ENCODE measurements at places on chromosomes 7 and 10.
A peak's percentile ranks its signal among the peaks of the same experiment; 100 is the strongest.

GRCh38 chr10:106384496-106384895 lies 780.0 kb downstream of the SORCS1 start:
- no peak for DNase-seq

DNA sequence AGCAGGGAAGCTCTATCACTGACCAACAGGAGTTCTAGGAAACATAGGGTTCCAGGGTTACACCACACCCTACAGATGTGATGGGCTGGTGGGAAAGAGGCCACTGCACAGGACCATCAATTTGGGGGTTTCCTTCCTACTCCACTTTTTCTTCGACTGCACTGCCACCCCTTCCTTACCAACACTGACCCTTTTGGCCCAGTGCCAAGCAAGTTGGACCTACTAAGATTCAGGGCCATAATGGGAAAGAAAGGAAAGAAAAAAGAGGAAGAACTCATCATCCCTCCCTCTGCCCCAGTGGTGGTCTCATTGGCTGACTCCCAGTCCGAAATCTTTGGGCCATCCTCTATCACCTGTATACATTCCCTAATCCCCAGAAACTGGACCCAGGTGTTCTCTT lies 6.1 kb upstream of the PLEKHS1 start:
- DNase-seq: no peak

- DNase-seq: no peak
Observed at GRCh38 chr7:282621-283020, 7.3 kb upstream of the FOXL3 start.

DNA sequence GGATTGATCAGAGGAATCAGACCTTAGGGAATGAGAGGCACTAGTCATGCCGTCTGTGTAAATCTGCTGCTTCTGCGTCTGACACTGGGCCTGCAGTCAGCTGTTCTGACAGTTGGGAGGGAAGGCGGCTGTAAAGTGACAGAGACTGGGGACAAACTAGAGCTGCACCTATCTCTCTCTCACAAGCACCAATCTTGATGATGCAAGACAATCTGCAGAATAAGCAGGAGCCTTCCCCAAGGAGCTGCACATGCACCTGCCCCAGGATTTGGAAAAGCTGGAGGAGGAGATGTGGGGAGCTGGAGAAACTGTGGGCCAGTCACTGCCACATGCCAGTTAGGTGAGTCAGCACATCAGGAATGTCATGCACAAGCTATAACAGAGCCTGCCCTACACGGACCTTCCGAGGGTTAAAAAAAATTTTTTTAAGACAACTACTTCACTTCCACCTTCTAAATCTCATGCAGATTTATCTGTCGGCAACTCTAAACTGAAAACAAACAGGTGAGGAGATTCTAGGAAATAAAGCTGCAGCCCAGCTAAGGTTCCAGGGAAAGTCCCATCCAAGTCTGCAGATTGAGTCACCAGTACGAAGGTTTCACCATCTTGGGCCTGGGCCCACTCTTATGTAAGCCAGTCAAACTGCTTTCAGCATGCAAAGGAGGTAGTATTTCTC lies 39.2 kb downstream of the ENO4 start:
- peak; percentile 86 for DNase-seq

GRCh38 chr7:27191833-27192545 lies 7.0 kb upstream of the HOXA11 start:
- no peak for DNase-seq

DNA sequence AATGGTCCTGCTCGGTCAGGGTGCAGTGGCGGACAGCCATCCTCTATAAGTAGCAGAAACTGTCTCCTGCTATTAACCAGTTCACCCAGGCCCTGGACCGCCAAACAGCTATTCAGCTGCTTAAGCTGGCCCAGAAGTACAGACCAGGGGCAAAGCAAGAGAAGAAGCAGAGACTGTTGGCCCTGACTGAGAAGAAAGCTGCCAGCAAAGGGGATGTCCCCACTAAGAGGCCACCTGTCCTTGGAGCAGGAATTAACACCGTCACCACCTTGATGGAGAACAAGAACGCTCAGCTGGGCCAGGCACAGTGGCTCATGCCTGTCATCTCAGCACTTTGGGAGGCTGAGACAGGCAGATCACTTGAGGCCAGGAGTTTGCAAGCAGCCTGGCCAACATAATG lies 5.6 kb upstream of the NSUN5 start:
- DNase-seq: no peak

- no peak for DNase-seq
Observed at GRCh38 chr7:130932667-130933432, 198.8 kb upstream of the KLF14 start.

GRCh38 chr10:16258291-16259040 lies 178.3 kb upstream of the PTER start:
- DNase-seq: no peak

GRCh38 chr7:81618396-81619014 lies 151.3 kb downstream of the HGF start:
- peak; percentile 64 for DNase-seq

- no peak for DNase-seq
Observed at GRCh38 chr7:11758627-11759111, 73.3 kb downstream of the THSD7A start.

DNA sequence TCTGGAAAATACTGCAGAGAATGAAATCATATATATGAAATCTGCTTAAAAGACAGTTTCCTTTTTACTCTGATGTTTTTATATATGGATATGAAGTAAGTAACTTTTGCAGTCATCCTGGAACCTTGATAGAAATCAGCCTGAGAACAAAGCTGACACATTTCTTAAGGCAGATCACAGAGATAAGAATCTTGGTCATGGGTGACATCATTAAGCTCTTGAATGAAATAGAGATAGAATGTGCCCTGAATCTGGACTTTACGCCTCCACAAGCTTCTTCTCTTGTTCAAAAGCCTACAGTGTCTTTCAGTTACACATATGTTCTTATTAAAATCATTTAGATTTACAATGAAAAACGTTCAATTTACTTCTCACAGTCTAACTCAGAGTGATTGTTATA lies 319.1 kb upstream of the CNTNAP2 start:
- DNase-seq: no peak

- no peak for DNase-seq
Observed at GRCh38 chr7:15836041-15836440, 149.6 kb upstream of the MEOX2 start.

DNA sequence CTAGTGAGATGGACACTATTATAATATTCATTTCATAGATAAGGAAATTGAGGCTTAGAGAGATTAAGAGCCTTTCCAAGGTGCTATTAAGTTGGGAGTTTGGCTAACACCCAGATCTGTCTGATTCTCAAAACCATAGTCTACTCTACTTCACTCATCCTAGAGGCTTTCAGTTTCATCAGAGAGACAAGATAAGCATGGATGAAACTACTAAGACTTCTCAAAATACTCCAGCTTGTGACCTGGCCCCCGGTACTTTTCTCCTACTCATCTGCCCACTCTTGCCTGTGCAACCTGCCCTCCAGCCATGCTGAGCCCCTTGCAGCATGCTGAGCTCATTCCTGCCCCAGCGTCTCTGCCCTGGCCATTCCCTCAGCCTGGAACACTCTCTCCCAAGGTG lies 12.2 kb upstream of the SLC35B4 start:
- DNase-seq: no peak

GRCh38 chr7:149067869-149068268 lies 22.6 kb downstream of the ZNF786 start:
- DNase-seq: no peak

- no peak for DNase-seq
Observed at GRCh38 chr7:108308903-108309302, 147.3 kb downstream of the NRCAM start.

DNA sequence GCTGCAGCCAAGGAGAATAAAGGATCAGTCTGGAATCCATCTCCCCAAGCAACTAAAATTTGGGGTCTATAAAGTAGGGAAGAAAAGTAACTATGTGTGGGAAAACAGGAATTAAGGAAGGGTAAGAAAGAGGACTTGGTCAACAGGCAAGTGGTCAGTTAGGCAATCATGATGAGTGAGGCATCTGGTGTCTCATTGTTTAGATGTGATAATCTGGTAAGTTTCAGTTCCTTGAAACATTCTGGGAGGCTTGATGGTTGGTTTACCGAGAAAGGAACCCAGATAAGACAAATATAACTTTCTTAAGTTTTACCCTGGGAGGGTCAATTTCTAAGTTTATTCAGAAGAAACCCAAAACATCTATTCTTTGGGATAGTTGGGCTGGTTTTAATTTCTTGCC lies 22.3 kb downstream of the HYAL4 start:
- DNase-seq: no peak

GRCh38 chr7:84783141-84783778 lies 403.6 kb downstream of the SEMA3D start:
- DNase-seq: no peak

- DNase-seq: no peak
Observed at GRCh38 chr10:95741807-95742467, 14.0 kb upstream of the ENTPD1 start.

Measured in AG08395 (cell line).